ENCODE measurements at places on chromosomes 13 and 19. TPM values are rescaled to one million over a fixed set of nuclear protein-coding genes. Genes with fewer than 3 reads are reported as not detected.

The AP1M2 gene
- 2.9 TPM for total RNA-seq

The CTXN1 gene
- total RNA-seq = 1.4 TPM

The NTF4 gene
- not detected for total RNA-seq

The ZNF610 gene
- total RNA-seq = 2.5 TPM

The OR7G1 gene
- not detected for total RNA-seq

The ZNF491 gene
- 3.9 TPM for total RNA-seq

The F2RL3 gene
- total RNA-seq = not detected

The FCER2 gene
- not detected for total RNA-seq

The ZNF541 gene
- total RNA-seq = 0.85 TPM

The FXYD3 gene
- not detected for total RNA-seq

The IZUMO1 gene
- not detected for total RNA-seq

The C3 gene
- 16.5 TPM for total RNA-seq

The MEGF8 gene
- 24.2 TPM for total RNA-seq

The KIR2DL4 gene
- not detected for total RNA-seq

The ZNF492 gene
- 1.2 TPM for total RNA-seq

The GPC5 gene
- 0.19 TPM for total RNA-seq

The CEACAM7 gene
- total RNA-seq = not detected

The ONECUT3 gene
- total RNA-seq = not detected

The CEACAM4 gene
- not detected for total RNA-seq

The CGB5 gene
- total RNA-seq = not detected

The HSPB6 gene
- 36.4 TPM for total RNA-seq

The SCGB2B2 gene
- total RNA-seq = not detected

The CGB2 gene
- not detected for total RNA-seq

The C19orf73 gene
- total RNA-seq = 0.85 TPM

The PTGER1 gene
- 3.5 TPM for total RNA-seq

The LGALS7 gene
- not detected for total RNA-seq

The UBE2M gene
- 87.0 TPM for total RNA-seq

The PLIN5 gene
- not detected for total RNA-seq

The LNX2 gene
- 6.8 TPM for total RNA-seq

The FCAR gene
- total RNA-seq = not detected

The SMAD9 gene
- total RNA-seq = 4.8 TPM

The ZNF627 gene
- 30.2 TPM for total RNA-seq

The STARD13 gene
- 22.3 TPM for total RNA-seq

The C19orf67 gene
- not detected for total RNA-seq

The LACC1 gene
- 7.5 TPM for total RNA-seq

The CALR3 gene
- not detected for total RNA-seq

The TRPC4 gene
- 59.2 TPM for total RNA-seq

The FCHO1 gene
- 0.56 TPM for total RNA-seq

The LENG9 gene
- total RNA-seq = 11.8 TPM

The EPS8L1 gene
- total RNA-seq = 0.56 TPM

The MEIOSIN gene
- not detected for total RNA-seq

The ZNF177 gene
- total RNA-seq = 0.77 TPM

The RPS5 gene
- total RNA-seq = 2,110 TPM

The EML2 gene
- total RNA-seq = 101 TPM

The WDR88 gene
- total RNA-seq = not detected

Measured in regular cardiac myocyte (primary cell).